ENCODE measurements at places on chromosomes 2 and 18. TPM values are rescaled to one million over a fixed set of nuclear protein-coding genes. Genes with fewer than 3 reads are reported as not detected.

Gene MLPH
- 0.98 TPM for total RNA-seq

Gene SLC4A3
- 22.9 TPM for total RNA-seq

Gene TSGA10
- total RNA-seq: 9.8 TPM

Gene LOXHD1
- 0.25 TPM for total RNA-seq

Gene FEV
- not detected for total RNA-seq

Gene GYPC
- total RNA-seq: 6.9 TPM

Data from temporal lobe (tissue), 4 donors.